ENCODE measurements at places on chromosomes 3 and 15.

DNA sequence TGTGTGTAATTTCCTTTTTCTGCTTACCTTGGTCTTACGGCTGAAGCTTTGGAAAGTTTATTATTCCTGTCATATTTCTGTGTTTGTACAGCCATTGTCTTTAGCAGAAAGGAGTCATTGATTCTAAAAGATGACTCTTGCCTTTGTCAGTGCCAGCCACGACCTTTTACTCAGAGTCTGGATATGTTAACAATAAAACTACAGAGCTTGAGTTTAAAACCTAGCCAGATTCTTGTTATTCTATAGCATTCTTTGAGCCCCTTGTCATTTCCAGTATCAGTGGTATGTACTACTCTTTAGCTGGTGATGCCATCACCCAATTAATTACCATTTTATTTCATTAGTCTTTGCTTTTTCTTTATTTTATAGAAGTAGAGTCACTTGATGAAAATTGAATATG is 142.4 kb downstream of the TCF12 start:
- DNase-seq: no peak

DNA sequence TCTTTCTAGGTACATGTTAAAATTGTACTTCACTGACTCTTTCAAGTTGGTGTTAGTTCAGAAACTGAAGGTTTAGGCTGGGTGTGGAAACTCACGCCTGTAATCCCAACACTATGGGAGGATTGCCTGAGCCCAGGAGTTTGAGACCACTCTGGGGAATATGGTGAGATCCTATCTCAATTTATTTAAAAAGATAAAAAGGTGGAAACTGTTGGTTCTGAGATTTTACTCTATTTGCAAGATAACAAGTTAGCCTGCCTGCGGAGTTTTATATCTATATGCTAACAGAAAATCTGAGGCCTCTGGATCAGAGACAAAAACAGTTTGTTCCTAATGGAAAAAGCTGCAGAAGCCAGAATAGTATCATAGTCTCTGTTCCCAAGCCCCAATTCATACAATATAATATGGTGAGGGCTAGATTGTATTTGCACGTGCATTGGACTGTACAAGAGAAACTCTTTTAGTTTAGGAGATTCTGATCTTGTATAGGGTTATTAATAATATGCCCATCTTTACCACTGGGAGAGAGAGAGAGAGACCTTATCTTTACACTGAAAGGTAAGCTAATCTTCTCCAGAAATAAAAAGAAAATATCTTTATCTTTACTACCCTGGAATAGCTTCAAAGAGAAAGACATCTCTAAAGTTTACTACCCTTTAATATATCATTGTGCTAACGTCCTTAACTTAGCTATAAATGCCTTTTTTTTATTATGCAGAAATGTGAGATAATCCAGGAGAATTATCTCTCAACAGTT is 1267.6 kb downstream of the OTOL1 start:
- DNase-seq: no peak

DNA sequence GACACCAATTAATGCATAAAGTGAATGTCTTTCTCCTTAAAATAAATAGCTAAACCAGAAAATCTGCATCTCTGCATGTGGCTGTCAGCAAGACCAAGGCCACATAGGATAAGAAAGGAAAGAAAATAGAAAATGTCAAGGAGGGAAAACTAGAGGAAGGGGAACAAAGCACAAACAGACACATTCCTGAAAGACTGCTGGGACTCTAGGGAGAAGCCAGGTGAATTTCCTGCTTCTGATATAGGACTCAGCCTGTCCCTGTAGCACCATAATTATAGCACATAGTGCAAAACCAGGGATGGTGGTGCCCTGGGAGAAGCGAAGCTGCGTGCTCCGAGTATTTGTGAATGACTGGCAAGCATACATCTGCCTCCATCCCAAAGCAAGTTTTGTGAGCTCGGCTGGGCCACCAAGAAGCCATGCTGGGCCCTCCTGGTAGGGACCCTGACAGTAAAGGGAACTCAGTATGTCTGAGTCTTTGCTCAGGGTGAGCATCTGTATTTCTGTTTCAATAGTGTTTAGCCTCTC is 14.2 kb downstream of the FSTL1 start:
- DNase-seq: no peak

DNA sequence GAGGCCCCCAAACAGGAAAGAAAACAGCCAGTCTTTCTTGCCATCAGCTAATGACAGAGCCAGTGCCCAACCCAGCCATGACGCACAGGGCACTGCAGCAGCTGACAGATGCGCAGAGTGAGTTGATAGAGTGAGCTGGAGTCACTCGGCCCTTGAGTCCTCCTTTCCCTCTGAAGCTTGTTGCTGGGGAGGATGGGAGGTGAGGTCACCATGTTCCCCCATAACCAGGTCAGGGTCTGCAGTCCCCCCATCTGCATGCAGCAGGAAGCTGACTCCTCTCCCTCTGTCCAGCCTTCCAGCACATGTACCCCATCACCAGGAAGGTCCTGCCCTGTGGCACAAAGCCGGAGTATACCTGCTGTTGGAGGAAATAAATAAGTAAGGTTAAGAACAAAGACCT is 174.6 kb downstream of the ABHD5 start:
- DNase-seq: no peak

DNA sequence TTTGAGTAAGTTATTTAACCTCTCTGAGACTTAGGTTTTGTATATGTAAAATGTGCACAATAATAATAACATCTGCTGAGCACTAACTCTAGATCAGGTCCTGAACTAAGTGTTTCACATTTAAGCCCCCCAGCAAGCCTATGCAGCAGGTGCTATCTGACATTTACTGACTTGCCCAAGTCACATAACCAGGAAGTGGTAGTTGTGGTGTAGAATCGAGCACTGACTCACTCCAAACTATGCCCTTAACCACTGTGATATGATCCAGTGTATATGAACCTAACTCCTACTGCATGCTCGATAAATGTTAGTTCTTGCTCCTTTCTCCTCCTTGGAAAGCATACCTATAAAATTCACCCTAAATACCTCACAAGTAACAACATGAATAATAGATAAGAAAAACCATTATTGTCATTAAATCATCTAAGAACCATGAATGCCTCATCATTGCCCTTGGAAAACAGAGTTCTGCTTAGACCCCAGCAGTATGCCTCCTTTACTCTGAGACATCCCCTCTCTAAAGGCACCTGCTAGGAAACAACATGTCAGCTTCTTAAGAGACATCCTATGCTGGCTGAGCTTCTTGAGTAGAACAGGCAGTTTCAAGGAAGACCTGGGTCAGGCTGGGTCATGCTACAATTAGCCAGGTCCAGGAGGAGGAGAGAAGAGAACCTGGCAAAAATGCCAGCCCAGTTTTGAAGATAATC is 3.0 kb upstream of the SHC4 start:
- no peak for DNase-seq

- DNase-seq: no peak
Observed at GRCh38 chr3:14406766-14407165, 4.4 kb downstream of the SLC6A6 start.

- DNase-seq: no peak
Observed at GRCh38 chr3:94147012-94147411, 84.2 kb downstream of the NSUN3 start.

DNA sequence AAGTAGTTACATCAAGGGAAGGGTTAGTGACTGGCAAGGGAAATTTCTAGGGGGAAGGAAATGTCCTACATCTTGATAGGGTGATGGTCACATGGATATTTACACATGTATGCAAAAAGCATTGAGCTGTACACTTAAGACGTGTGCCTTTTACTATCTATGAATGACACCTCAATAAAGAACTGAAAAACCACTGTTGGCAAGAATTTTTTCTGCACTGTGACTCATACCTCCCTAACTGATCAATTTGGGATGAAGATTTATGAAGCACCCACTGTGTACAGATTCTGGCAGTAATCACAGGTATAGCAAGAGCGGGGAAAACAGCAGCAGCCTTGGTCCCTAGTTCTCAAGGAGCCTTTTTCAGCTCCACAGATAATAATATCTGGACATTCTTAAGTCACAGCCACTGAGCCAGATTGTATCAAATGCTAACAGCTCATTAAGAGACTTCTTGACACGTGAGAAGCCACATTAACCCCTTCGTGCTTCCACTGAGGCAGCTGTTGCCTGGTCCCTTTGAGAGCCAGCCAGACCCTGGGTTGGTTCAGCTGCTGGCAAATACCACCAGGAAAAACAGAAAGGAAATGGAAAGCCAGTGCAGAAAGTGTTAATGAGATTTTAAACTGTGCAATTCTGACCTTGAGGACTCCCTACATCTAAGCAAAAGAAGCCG is 32.0 kb upstream of the GALNT15 start:
- DNase-seq: no peak

DNA sequence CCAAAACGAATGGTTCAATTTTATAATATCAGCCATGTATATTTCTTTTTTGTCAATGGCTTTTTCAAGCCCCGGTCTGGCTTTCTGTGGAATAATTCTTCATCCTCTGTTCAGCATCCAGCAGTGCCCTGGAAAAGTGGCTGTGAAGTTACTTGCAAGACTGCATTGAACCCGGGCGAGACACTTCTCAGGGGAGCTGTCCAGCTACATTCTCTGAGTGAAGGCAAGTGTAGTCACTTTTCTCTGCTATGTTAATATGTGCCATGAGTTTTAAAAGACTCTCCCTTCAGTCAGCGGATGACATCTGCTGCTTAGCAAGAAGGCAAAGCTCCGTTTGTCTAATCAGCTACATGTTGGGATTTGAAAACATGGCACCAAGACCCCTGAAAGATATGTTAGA is 81.3 kb upstream of the RGMA start:
- no peak for DNase-seq

GRCh38 chr3:124862006-124862405 is 25.2 kb downstream of the ITGB5 start:
- no peak for DNase-seq

DNA sequence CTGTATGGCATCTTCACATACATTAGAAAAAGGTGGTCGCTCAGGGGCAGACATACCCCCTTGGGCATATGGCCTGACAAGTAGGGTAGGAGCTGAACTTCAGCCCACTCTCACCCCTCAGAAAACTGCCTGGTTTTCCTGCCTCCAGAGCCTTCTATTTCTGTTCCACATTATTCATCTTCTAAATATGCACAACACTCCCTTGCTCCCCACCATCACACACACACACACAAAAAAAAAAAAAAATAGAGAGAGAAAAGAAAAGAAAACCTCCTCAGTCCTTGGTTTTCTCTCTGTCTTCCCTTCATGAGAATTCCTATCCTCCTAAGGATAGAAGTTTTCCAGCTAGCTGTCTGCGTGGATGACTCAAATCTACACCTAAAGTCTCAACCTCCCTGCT is 5.6 kb upstream of the ROPN1 start:
- no peak for DNase-seq

DNA sequence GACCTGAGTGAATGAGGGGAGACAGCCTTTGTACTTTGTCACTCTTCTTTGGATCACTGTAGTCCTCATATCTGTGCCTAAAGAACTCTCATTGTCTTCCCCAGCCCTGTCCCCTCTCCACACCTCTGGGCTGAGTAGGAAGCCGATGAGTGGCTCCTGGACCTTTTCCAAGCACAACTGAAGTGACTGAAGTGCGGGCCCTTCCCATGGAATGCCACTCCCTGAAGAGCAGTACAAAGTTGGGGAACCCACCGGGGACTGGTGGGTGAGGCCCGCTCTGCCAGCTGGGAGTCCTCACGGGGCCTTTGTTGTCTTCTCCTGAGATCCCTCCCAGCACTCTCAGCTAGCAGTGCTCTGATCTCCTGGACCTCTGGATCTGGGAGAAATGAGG is 90.1 kb downstream of the AAGAB start:
- no peak for DNase-seq

- DNase-seq: no peak
Observed at GRCh38 chr3:115470254-115470653, 153.1 kb upstream of the GAP43 start.

- no peak for DNase-seq
Observed at GRCh38 chr3:14210843-14211594, 32.4 kb downstream of the LSM3 start.

GRCh38 chr3:172694573-172695246 is 16.2 kb downstream of the NCEH1 start:
- DNase-seq: no peak

GRCh38 chr3:71008350-71008935 is 575.1 kb downstream of the FOXP1 start:
- no peak for DNase-seq

GRCh38 chr15:69296606-69297005 is 2.1 kb upstream of the PAQR5 start:
- DNase-seq: no peak

DNA sequence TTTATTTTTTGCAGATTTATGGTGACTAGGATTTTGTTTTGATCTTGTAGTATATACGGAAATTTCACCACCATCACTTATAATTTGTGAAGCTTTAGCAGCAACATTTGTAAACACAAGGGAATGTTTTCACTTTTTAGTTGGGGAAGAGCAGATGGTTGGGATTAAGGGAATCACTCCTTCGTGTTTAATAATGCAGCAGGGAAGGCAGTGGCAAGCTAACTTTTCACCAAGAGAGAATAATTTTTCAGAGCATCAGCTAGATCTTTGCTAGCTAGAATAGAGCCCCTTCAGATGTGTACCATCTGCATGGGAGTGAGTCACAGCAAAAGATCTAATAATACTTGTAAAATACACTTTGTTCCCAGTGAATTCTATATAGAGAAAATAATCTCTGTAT is 632.7 kb downstream of the CADM2 start:
- no peak for DNase-seq

- no peak for DNase-seq
Observed at GRCh38 chr3:72426618-72427397, 421.4 kb downstream of the SHQ1 start.

- no peak for DNase-seq
Observed at GRCh38 chr15:31390777-31391486, 64.3 kb downstream of the KLF13 start.

DNA sequence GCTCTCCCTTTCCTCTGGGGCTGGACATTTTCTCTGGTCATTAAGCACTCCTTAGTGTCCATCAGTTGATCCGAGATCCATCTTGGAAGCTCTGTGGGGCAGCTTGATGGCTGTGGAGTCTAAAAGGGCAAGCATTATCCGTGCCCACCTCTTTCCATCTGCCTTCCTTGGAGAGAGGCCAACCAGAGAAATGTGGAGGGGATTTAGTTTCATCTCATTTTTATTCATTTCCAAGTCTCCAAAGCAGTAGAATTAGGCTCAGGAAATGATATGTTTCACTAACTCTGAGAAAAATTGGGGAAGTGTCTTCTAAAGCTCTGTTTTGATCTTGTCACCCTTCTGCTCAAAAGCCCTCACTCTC is 95.9 kb upstream of the KLHL25 start:
- DNase-seq: no peak

DNA sequence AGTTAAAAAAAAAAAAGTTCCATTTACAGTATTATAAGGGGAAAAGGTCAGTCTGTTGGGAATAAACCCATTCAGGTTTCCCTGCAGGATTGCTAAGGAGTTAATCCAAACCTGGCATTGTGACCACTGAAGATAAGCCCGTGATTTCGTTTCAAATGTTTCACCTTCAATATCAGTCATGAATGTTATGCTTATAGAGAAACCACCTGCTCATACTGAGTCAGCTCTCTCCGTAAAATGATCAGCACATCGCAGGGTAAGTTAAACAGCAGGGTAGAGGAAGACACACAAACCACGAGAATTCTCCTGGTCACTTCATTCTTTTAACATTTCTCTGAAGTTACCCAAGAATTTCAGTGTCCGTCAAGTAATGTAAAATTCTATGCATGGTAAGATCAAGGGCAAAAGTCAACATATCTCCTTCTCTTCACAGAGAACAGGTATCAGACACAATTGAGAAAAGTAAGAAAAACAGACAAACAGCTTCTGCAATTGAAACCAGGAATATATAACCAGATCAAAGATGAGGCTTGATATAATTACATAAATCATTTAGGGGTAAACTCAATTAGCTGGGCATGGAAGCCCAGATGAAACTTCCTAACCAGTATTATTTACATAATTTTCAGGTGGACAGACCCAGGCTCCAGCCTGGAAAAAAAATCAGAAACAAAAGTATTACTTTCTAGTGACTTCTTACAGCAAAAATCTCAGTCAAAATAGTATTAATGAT is 67.6 kb upstream of the ARHGEF3 start:
- DNase-seq: no peak

Data from NCI-H526 treated with DMSO at 0.1 percent for 48 hours (cell line).